Kidney (tissue), 22 donors: ENCODE measurements at places on chromosomes 13 and 19. TPM values are rescaled to one million over a fixed set of nuclear protein-coding genes. Genes with fewer than 3 reads are reported as not detected.

Gene CEACAM20
- not detected for polyA plus RNA-seq

Gene CGB5
- polyA plus RNA-seq = not detected

GRCh38 chr13:33182729-33183128 is 102.8 kb downstream of the STARD13 start:
- no peaks in the 10 kb centered on the region for H3K27me3 ChIP-seq
- peak overlapping the region; percentile 13 for H3K4me3 ChIP-seq
- H3K27ac ChIP-seq = peak overlapping the region; percentile 52
- H3K4me1 ChIP-seq = peaks cover 34% of the 10 kb centered on the region
- peaks cover 2% of the 10 kb centered on the region for H3K36me3 ChIP-seq
- no peak for DNase-seq

- DNase-seq = no peak
- H3K27me3 ChIP-seq = no peaks in the 10 kb centered on the region
- peaks cover 9% of the 10 kb centered on the region for H3K4me1 ChIP-seq
- H3K27ac ChIP-seq = no peak overlapping the region
Observed at GRCh38 chr19:10876459-10877240, 5.3 kb downstream of the CARM1 start.

DNA sequence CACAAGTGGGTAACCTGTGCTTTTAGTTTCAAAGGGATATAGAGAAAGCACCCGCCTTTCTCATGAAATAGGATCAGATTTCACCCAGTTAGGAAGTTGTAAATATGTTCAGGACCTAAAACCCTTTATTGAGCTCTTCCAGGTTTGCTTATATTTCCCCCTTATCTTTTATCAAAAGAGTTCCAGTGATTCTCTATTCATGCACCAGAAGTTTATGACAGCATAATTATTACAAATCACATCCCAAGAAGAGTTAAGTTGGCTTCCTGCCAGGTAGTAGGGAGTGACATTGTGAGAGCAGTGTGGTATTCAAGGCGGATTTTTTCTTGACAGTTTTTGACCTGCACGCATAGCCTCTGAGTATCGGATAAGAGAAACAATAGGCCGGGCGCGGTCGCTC is 190.3 kb downstream of the STK24 start:
- H3K27me3 ChIP-seq = no peaks in the 10 kb centered on the region
- H3K27ac ChIP-seq = no peak overlapping the region
- DNase-seq = no peak

DNA sequence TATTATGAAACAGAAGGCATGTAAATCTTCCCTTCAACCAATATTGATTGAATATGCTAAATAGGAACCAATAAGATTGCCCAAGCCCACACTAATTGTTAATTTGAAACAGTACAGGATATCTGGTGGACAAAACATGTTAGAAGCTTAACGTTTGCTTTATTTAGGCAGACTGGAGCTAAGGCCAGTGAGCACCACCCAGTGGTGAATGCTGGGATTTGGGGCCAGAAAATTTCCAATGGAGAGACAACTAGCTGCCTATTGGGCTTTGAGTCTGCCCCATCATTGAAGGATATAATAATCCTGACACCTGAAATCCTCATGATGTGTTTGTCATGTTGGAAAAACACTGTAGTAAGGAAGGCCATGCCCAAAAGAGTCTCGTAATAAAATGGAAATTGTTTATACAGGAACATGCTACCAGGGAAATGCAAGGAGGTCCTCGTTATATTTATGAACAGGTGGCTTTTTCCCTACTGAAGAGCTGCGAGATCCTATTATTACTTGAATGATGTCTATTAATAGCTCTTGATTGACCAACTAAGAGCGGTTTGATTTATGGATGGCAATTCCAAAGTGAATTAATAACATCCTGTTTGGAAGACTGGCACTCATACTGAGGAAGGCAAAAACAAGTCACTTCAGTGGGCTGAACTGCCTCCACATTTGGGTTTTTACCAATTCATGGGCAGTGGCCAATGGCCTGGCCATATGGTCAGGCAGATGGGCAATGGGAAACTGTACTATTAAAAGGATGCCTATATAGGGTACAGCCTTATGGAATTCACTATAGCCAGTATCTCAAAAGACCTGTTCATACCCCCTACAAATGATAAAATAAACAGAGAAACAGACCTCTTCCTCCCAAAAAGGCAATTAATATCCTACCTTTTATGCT is 8.7 kb downstream of the SIGLECL1 start:
- no peak for DNase-seq
- no peaks in the 10 kb centered on the region for H3K27me3 ChIP-seq
- no peak overlapping the region for H3K4me3 ChIP-seq
- no peaks in the 10 kb centered on the region for H3K4me1 ChIP-seq

GRCh38 chr13:90070362-90070761 is 1277.1 kb upstream of the MIR17HG start:
- no peaks in the 10 kb centered on the region for H3K27me3 ChIP-seq
- H3K36me3 ChIP-seq = no peaks in the 10 kb centered on the region
- no peak overlapping the region for H3K4me3 ChIP-seq
- DNase-seq = no peak

GRCh38 chr13:30866677-30867076 is 39.4 kb upstream of the MEDAG start:
- no peaks in the 10 kb centered on the region for H3K27me3 ChIP-seq
- no peak overlapping the region for H3K4me3 ChIP-seq
- H3K27ac ChIP-seq = no peak overlapping the region
- no peaks in the 10 kb centered on the region for H3K36me3 ChIP-seq
- H3K4me1 ChIP-seq = peaks cover 3% of the 10 kb centered on the region
- DNase-seq = peak; percentile 72

DNA sequence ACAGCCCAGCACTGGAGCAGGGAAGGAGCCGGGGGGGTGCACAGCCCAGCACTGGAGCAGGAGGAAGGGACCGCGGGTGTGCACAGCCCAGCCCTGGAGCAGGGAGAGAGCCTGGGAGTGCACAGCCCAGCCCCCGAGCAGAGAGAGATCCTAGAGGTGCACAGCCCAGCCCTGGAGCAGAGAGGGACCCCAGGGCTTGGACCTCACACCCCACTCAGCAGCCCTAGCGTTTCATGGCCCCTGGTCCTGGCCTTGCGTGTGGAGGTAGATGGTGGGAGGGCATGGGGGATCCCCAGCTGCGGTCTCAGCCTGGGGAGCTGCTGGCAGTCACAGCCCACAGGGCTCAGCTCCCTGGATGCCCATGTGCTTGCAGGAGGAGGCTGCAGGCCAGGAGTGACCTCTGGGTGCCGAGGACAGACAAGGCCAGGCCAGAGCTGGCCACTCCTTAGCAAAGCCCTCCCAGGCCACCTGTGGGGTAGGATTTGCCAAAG is 25.1 kb downstream of the GAS6 start:
- H3K4me3 ChIP-seq = no peak overlapping the region
- H3K27ac ChIP-seq = peak overlapping the region; percentile 17
- H3K27me3 ChIP-seq = no peaks in the 10 kb centered on the region
- peaks cover 25% of the 10 kb centered on the region for H3K4me1 ChIP-seq
- DNase-seq = no peak

- no peak overlapping the region for H3K4me3 ChIP-seq
Observed at GRCh38 chr19:590396-590745, 690 bp downstream of the HCN2 start.

DNA sequence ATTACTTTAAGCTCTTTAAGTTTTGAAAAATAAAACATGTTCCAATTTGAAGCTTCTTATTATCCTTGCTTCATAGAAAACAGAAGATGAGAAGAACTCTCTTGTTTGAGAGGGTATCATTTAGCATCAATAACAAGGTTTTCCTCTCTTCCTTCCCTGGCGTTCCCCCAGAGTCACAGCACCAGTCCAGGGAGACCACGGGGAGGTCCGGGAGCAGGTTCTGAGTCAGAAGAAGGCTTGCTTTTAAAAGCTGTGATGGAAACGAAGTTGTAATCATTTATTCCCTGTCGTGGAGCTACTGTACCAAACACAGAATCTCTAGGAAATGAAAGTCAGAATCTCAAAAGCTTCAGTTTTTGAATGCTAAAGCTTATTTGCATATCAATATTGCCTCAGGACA is 174.0 kb upstream of the LSM14A start:
- H3K36me3 ChIP-seq = no peaks in the 10 kb centered on the region
- H3K27ac ChIP-seq = no peak overlapping the region
- no peak for DNase-seq
- H3K27me3 ChIP-seq = no peaks in the 10 kb centered on the region
- H3K4me1 ChIP-seq = no peaks in the 10 kb centered on the region
- H3K4me3 ChIP-seq = no peak overlapping the region

GRCh38 chr13:77904031-77904430 is 14.6 kb downstream of the EDNRB start:
- H3K27me3 ChIP-seq = no peaks in the 10 kb centered on the region
- no peak for DNase-seq
- H3K27ac ChIP-seq = no peak overlapping the region
- H3K4me3 ChIP-seq = no peak overlapping the region
- H3K36me3 ChIP-seq = no peaks in the 10 kb centered on the region
